Tibial nerve (tissue), 4 donors: ENCODE measurements at places on chromosomes 12 and 14.

- H3K27ac ChIP-seq: no peak overlapping the region
- no peak overlapping the region for H3K4me3 ChIP-seq
- no peaks in the 10 kb centered on the region for H3K36me3 ChIP-seq
- H3K4me1 ChIP-seq: peaks cover 31% of the 10 kb centered on the region
- H3K27me3 ChIP-seq: peaks cover 4% of the 10 kb centered on the region
- DNase-seq: no peak
These were observed 3.1 kb upstream of the NKX2-1 start for GRCh38 chr14:36522972-36523715.

DNA sequence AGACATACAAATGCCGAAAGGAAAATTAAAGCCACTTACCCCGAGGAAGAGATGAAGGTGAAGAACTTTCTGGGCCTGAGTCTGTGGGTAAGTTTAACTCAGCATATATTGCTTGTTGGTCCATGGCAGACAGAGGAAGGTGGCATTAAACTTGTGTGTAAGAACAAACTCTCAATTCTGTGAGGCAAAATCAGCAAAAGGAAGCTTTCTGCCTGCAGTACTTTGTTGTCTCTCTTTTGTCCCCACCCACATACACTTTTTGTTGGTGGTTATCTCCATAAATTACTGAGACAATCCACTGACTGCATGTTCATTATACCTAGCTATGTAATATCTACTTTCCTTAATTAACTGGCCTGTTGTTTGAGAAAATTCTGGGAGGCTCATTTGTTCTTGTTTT is at the start of gene KLRB1:
KLRB1 (minus strand) TSS at position 201 of the 400 bp plus-strand sequence; CDS start at position 124, 77 bp downstream.
- no peaks in the 10 kb centered on the region for H3K4me1 ChIP-seq
- H3K4me3 ChIP-seq: no peak within 1 kb of the TSS
- no peaks in the 10 kb centered on the region for H3K36me3 ChIP-seq
- no peak for DNase-seq
- H3K27ac ChIP-seq: no peak within 1 kb of the TSS

DNA sequence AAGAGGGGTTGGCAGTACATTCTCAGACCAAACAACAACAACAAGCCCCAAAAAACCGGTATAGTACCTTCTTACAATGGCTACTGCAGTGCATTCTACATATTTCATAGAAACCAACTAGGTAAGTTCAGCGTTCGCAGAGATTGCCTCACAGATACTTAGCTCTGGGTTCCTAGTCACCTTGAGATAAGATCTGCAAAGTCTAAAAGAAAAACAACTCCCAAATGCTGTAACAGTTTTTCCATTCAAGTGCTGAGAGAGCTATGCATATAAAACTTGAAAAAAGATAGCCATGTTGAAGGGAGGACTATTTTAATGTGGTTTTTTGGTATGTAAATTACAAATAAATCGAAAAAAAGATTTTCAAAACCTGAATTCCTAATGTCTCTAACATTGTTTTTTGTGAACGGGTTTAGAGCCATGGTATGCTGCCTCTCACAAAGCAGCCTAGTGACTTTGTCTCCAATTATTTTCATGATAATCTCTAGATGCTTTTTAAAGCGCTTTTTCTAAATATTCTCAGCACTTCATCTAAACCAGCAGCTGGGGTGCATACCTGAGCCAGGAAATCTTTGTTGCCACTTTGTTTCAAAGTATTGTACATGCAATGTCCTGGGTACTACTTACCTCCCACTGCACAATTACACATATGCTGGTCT is 56.6 kb upstream of the CRACR2A start:
- peaks cover 46% of the 10 kb centered on the region for H3K36me3 ChIP-seq
- DNase-seq: no peak
- no peaks in the 10 kb centered on the region for H3K4me1 ChIP-seq
- no peaks in the 10 kb centered on the region for H3K27me3 ChIP-seq

- no peaks in the 10 kb centered on the region for H3K36me3 ChIP-seq
- H3K4me3 ChIP-seq: no peak overlapping the region
- no peaks in the 10 kb centered on the region for H3K4me1 ChIP-seq
These were observed 46.0 kb downstream of the MYO1H start for GRCh38 chr12:109393437-109394345.
